ENCODE measurements at places on chromosomes 7 and 10.

GRCh38 chr7:157904866-157905570 lies 568.2 kb downstream of the DNAJB6 start:
- no peak for DNase-seq

- DNase-seq = no peak
Observed at GRCh38 chr10:97079448-97079847, 106.3 kb downstream of the SLIT1 start.

DNA sequence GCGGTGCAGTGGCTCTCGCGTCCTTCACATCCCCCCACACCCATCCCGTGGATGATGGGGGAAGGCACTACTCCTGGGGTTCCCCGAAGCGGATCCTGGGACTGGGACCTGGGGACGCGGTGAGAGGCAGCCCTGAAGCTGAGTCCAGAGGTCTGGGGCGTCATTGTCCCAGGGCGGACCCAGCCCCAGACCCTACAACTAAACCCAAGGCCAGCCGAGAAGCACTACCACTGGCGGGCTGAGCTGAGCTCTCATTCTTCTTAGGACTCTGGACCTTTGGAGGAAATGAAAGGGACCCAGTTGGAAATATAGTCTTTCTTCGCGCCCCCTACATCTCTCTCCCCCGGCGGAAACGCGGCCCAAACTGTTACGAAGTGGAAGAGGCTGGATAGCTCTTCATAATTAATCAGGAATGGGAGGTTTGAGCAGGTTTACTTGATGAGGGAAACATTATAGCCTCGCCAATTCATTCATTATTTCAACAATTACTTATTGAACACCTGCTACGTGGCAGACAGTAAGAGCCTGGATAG lies 389 bp upstream of the FBXL15 start:
- DNase-seq = no peak

DNA sequence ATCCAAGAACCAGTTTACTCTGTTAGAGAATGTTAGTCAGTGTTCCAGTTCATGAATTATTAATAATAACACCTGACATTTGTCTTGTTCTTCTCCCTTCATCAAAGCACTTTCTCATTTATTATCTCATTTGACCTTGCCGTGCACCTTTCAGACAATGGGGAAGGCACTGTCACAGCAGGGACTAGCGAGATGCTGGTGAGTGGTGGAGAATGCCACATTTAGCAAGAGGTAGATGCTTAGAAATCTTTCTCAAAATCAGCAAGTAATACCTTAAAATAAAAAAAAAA lies 34.2 kb upstream of the XRCC2 start:
- no peak for DNase-seq

DNA sequence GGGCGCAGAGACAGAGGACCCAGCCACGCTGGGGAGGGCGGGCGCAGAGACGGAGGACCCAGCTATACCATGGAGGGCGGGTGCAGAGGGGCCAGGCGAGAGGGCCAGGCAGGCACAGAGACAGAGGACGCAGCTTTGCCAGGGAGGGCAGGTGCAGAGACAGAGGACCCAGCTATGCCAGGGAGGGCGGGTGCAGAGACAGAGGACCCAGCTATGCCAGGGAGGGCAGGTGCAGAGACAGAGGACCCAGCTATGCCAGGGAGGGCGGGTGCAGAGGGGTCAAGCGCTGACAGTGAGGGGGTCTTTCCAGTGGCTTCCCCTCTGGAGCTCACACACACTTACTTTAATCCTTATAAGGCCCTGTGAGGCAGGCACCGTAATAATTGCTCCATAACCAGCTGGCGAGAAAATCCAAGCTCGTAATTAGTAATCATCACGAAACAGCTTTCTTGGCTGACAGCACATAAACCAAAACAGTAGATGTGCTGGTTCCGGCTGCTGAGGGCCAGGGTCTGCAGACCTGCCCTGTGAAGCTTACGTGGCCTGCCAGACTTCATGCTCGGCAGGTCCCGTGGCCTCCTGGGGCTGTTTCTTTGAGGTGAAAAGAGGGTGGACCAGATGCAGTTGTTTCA lies 137.2 kb downstream of the VIPR2 start:
- no peak for DNase-seq

DNA sequence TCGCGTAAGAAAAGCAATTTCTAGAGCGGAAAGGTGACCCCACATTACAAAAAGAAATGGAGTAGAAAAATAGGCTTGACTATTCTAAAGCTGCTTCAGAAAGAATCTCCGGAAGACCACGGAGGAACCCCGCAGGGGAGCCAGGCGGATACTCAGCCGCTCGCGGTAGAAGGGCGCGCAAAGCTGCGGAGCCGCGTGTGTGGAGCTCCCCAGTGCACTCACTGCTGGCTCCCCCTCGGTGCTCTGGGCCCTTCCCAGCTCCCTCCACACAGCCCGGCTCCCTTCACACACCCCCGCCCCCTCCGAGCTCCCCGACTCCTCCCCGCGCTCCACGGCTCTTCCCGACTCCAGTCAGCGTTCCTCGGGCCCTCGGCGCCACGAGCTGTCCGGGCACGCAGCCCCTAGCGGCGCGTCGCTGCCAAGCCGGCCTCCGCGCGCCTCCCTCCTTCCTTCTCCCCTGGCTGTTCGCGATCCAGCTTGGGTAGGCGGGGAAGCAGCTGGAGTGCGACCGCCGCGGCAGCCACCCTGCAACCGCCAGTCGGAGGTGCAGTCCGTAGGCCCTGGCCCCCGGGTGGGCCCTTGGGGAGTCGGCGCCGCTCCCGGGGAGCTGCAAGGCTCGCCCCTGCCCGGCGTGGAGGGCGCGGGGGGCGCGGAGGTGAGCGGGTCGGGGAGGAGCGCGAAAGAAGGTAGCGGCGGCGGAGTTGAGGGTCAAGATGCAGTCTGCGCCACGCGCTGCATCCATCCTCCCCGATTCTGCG lies at the start of gene STEAP2:
TSS of gene STEAP2 (plus strand) at position 350 of the 758 bp plus-strand sequence. CDS start 13,343 bp downstream, outside the sequence.
- DNase-seq = no peak

DNA sequence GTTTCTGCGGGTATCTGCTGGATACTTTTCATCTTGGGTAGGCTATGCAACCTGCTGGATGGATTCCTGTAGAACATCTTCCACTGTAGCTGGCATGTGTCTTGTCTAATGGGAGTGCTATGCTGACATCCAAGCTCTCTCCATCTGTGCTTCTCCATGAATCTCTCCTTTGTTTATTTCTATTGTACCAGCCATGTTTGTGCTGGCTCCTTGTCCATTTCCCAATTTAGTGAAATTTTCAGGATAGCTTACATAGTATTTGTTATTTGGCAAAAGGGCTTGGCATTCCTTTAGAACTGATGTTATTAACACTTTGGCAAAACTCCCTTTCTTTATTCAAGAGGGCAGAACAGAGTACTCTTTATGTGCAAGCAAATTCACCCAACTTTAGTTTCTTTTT lies 198.0 kb downstream of the CSTF2T start:
- no peak for DNase-seq

GRCh38 chr10:128014236-128014635 lies 107.3 kb downstream of the PTPRE start:
- no peak for DNase-seq

DNA sequence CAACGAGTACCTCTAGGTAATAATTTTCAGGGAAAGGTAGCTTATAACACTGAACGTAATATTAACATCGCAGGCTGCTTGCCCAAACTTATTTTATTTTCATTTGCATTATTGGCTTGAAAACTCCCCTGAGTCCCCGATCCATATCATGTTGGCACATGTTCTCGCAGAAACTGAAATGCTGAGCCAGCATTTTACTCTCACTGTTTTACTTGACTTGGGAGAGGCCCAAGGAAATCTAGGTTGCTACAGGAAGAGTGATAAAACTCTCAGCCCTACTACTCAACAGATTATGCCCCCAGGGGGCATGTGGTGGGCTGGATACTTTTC lies 183.5 kb upstream of the HABP2 start:
- no peak for DNase-seq

DNA sequence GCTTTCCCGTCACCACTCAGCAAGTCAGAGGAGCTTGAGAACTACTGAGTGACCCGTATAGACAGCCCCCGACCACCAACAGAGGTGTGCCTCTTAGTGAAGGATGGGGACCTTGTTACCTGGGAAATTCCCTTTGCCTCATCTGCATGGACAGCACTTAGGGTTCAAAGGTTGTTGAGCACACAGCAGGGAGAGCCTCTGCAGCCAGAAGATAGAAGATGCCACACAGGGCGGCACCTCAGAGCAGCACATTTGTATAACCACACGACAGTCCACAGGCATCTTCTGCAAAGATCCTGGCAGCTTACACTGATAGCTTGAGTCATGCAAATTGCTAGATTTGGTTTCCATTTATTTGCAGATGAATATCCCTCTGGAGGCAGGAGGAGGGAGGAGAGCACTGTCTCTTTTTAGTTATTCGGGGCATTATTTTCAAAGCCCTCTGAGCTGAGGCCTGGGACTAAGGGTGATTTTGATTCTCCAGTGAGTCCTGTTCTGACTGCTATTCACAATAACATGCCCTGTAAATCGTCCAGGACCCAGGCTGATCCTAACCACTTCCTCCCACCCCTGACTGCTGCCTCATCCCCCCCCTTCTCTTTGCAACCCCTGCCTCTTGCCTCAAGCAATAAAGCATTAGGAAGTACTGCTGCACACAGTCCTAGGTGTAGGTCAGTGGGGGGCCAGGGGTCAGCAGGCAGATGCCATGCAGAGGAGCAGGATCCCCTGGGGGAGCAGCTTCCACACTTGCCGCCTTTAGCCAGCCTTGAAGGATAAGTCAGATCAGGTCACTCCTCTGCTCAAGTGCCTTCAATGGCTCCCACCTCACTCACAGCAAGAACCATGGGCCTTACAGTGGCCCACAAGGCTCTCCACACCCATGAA lies 24.6 kb upstream of the INMT start:
- DNase-seq = no peak

GRCh38 chr7:73980206-73980605 lies 47.8 kb upstream of the ELN start:
- no peak for DNase-seq

GRCh38 chr7:84139986-84140729 lies 54.4 kb downstream of the SEMA3A start:
- DNase-seq = no peak

DNA sequence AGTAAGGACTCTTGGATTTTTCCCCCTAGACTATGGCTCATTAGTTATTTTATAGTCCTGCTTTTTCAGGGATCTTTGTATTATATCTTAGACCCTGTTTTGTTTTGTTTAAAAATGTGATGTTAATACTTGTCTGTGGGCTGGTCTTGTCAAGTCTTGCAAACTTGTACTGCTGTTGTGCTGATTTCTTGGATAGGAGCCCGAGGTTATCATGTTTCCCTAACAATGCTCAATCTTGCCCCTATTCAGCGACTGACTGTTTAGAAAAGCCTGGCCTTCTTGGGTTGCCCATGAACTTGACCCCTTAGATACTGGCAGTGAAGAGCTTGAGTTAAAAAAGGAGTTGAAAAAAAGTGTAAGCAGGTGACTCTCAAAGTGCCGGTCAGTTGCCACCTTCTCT lies 115.7 kb downstream of the KIAA1217 start:
- no peak for DNase-seq

- no peak for DNase-seq
Observed at GRCh38 chr7:51789489-51789888, 472.9 kb upstream of the COBL start.

DNA sequence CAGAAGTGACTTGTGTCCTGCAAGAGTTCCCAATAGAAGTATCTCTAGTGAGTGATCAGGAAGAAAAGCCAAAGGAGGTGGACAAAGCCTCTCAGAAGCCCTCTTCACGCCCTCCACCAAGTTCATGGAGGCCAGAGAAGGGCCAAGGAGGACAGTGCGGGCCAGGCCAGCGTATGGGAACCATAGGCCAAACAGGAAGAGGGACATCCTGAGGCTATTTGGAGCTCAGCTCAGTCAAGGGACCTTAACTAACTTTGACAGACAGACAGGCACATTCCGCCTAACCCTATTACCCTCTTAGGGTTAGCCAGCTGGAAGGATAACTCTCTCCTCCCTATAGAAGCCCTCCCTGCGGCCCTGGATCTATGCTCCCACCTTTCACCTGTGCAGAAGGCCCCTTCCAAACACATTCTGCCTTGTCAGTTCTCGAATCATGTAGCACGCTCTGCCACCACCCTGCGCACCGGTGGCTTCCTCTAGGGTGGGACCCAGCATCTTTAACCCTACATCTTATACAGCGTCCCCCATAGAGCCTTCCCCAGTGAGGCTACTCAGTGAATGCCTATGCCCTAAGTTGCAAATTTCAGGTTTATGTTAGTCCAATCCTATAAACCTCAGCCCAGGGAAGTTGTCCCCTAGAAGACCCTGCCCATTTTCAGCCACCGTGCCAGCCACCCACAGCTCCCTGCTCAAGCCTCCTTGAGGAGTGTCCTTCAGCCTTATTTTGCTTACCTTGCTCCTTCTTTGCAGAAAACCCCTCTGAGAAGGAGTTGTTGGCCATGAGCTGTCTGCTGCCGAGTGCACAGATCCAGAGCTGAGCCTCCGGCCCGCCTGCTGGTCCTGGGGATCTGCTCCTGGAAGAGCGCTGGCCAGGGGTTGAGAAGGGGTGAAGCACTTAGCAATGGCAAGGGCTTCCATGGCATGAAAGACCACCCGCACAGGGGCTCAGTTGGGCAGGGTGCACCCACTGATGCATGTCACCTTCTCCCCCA lies 36.9 kb downstream of the FRMPD2 start:
- DNase-seq = no peak

GRCh38 chr10:71840177-71840957 lies 10.7 kb downstream of the PSAP start:
- DNase-seq = no peak

GRCh38 chr7:23544913-23545354 lies 13.2 kb upstream of the TRA2A start:
- DNase-seq = no peak

GRCh38 chr7:54109501-54109900 lies 432.7 kb upstream of the VSTM2A start:
- DNase-seq = no peak

- DNase-seq = no peak
Observed at GRCh38 chr10:5547931-5548660, 23.3 kb downstream of the CALML3 start.

DNA sequence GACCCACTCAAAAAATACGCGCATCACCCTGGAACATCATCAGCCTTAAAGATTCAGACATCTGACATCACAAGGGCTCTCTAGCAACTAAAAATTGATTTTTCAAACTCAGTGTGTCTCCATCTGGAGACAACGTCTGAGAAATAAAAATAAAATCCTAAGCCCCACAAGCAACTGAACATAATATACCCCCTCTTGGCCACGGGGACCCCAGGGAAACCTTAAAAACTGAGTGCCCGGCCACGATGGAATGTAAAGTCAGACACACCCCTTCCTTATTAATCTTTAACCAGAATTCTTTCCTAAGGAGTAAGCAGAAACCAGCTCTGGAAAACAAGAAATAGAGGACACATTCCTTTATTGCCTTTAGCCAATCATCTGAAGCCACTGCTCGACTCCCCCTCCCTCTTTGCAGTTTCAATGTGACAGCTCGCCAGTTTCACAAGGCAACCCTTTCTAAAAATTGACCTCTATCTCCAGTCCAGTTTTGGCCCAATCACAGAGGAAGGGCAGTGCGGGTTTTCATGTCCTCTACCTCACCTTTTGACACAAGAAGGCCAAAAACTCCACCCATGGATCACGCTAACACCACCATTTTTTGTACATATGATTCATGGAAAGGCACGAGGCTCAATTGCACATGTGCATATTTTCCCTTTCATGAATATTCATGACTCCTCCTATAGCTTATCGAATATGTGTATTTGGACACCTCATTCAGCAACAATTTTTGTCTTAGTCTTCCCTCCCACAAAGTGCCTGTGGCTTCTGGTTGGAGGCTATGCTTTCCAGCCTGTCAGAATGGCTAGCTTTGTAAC lies 24.2 kb downstream of the IFIT3 start:
- no peak for DNase-seq
